T-cell (primary cell): ENCODE measurements at places on chromosomes 6 and 20.

GRCh38 chr6:143264379-143264778 is 186.1 kb downstream of the ADAT2 start:
- no peak for DNase-seq

DNA sequence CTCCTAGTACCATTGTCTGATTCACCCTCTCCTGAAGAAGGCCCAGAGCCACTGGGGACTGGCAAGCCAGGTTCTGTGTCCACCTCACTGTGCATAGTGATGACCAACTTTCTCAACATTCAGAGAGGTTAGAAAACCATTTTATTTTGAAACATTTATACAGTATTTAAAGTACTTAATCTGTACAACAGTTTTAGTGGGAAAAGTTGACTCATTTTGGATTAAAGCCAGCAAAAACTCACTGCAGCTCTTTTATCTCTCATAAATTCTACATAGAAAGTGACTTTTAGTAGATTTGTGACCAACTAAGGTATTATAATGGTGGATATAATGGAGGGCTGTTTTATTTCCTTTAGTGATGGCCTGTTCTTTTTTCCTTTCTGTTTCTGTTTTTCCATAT is 9.7 kb downstream of the TULP4 start:
- no peak for DNase-seq

- DNase-seq: no peak
Measured at GRCh38 chr20:31835977-31836852, 9.2 kb downstream of the FOXS1 start.

DNA sequence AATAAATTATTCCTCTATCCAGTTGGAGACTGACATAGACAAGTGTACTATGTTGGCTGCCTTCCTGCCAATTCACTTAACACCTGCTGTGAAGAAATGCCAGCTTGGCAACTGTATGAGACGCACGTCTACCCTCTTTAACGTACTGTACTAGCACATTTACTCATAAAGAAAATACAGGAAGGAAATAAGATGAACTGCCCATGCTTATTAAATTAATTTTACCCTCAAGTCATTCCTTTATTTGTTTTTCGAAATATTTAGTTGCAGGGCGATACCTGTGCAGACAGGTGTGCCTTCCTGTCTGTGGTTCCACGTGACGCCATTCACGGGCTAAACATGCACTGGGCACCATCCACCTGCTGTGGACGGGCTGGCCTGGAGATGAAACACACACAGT is 52.0 kb downstream of the PSMG4 start:
- no peak for DNase-seq

DNA sequence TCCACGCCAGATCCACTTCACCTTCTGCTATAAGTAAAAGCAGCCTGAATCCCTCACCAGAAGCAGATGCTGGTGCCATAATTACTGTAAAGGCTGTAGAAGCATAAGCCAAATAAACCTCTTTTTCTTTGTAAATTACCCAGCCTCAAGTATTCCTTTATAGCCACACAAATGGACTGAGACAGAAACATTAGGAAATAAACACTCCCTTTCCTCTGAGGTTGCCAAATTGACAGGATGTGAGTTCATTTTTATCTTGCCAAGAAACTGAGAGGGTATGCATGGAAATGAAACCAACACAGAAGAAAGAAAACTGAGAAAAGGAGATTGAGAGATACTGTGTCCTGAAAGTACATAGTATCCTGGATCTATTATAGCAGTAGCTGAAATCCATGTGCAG is 481.2 kb downstream of the HAO1 start:
- no peak for DNase-seq

- DNase-seq: no peak
Measured at GRCh38 chr6:155126727-155127439, 131.8 kb downstream of the TIAM2 start.

- DNase-seq: no peak
Measured at GRCh38 chr20:62120990-62121775, 1.1 kb upstream of the LSM14B start.

DNA sequence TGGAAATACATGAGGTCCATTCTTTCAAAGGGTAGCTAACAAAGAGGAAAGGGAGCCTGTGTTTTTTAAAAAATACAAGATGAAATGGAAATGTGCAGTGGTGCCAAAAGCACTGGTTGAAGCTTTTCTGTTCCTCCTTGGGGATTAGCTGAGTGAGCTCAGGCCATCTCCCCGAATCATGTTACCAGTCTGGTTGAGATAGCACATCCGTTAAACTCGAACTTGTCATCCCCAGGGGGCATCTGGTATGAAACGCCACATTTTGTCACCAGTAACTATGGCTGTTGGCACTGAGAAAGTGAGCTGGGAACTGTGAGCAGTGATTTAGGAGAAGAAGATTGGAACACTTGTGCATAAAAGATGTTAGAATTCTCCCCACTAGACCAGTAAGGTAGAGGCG is 196.2 kb downstream of the SAMD5 start:
- DNase-seq: no peak

- DNase-seq: no peak
Measured at GRCh38 chr6:56520218-56520617, 122.5 kb downstream of the DST start.

- DNase-seq: no peak
Measured at GRCh38 chr6:67986694-67987232, 648.3 kb upstream of the ADGRB3 start.

GRCh38 chr20:6663751-6664388 is 103.6 kb upstream of the BMP2 start:
- no peak for DNase-seq

- DNase-seq: no peak
Measured at GRCh38 chr6:90288404-90288803, 8.2 kb downstream of the BACH2 start.
